ENCODE measurements at places on chromosomes 3 and 15.
A peak's percentile ranks its signal among the peaks of the same experiment; 100 is the strongest.

DNA sequence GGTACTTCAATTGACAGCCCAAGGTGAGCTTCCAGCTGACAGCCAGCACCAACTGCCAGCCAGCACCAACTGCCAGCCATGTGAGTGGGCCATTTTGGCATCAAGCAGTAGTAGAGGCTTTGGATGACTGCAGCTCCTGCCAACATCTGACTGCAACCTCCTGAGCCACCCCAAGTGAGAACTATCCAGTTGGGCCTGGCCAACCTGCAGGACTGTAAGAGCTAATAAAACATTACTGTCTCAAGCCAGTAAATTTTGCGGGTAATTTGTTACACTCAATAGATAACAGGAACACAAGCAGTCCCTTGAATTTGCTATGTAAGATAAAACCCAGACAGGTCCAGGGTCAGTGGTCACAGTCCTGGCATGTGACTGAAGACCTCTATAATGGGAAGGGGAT, 29.7 kb downstream of the EPHB1 start:
- no peak for DNase-seq

- DNase-seq, result no peak
Observed at GRCh38 chr3:86967062-86967461, 23.9 kb downstream of the VGLL3 start.

DNA sequence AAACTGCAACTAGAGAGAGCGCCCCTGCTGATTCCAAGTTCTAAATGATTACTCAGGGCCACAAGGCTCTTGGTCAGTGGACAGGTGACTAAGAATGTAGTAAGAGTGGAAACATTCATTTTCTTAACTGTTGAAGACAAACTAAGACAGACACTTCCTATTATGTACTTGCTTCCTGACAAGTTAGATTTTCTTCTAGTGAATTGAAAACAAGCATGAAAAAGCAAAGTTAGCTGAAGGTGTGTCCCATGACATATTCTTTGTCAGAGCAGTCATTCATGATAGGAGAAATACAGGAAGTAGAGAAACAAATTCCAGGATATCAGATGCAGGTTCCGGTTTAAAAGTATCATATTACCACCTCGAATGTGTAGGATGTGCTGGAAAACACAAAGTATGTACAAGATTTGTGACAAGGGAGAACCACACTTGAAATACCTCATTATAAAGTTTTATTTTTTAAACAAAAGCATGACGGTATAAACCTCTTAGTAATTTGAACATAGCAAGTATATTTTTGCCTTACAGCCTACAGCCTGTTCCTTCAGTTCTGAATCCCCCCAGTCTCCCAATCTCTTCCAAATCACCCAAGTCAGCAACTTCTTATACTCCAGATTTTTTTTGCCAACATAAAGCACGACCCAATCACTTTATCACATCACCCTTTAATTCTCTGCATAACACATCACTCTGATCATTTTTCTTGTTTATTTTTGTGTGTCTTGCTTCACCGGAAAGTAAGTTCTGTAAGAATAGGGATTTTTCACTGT, 6.2 kb downstream of the TSPAN3 start:
- no peak for DNase-seq

GRCh38 chr3:169295912-169296570, 367.5 kb downstream of the MECOM start:
- no peak for DNase-seq

DNA sequence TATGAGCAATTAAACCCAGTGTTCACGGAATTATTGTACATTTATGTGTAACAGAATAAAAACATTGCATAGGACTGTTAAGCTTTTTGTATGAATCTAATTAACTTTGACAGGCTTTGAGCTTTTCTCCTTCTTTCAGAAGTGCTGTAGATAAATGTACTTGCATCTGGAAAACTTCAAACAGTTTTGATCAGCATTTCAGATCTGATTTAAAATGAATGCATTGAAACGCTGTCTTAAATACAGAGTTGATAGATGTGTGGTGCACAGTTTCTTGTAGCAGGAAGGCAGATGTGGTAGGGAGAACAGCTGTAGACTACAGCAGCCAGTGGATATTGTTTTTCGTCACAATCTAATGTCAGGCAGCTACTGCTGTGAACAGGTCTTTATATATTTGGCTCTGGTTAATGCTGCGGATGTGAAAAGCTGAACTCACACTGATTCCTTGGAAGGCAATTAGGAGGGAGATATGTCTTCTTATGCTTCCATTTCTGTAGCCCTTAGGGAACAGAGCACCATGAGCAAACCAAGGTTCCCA, 193.8 kb upstream of the GOLIM4 start:
- DNase-seq, result no peak

- peak; percentile 66 for DNase-seq
Observed at GRCh38 chr15:45205192-45205591, 17.4 kb upstream of the SHF start.

- no peak for DNase-seq
Observed at GRCh38 chr3:2771193-2771592, 339.0 kb downstream of the IL5RA start.

All from hematopoietic multipotent progenitor cell treated with erythropoietin and hydrocortisone succinate and interleukin-3 and kit ligand, for 17 days (in vitro differentiated cells).